ENCODE measurements at places on chromosomes 2 and 18.

- no peak for DNase-seq
Observed at GRCh38 chr2:110720547-110720946, 11.8 kb upstream of the ACOXL start.

DNA sequence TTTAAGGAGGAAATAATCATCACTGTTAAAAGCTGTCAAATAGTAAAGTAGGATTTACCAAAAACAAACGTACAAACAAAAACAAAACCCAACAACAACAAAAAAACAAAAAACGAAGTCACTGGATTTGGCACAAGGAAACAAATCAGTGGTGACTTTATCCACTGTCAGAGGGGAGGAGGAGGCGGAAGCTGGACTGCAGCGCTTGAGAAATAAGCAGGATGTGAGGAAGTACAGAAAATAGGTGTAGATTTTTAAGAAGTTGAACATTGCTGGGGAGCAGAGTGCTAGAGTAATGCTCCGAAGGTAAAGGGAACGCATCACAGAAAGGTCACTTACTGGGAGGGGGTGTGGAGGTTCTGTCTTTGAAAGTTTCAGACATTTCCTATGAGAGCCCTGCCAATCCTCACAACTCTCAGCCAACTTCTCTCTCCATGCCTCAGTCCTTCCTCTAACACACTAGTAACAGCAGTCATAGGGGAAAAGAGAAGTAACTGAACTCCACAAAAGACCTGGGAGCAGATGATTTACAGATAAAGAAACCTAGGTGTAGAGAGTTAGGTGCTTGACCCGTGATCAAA lies 220.2 kb upstream of the SMAD7 start:
- no peak for DNase-seq

- DNase-seq = peak; percentile 19
Observed at GRCh38 chr18:54119524-54120019, 104.9 kb downstream of the MBD2 start.

- no peak for DNase-seq
Observed at GRCh38 chr18:59279193-59279592, 5.9 kb upstream of the RAX start.

GRCh38 chr2:19979932-19980331 lies 10.0 kb downstream of the WDR35 start:
- no peak for DNase-seq

DNA sequence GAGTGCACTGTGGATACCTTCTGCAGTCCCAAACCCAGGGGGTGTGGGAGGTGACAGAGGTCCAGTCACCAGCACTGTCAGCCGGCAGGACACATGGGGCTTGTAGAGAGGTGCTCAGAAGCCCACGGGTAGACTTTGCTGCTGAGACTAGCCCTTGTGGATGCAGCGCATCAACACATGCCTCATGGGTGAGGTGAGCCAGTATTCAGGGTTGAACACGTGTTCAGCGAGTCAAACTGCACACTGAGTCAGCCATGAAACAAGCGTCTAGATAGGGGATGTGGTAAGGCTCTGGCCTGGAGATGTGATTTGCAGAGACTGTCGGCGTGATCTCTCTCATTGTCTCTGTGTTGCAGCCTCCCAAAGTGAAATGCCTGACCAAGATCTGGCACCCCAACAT lies 35.8 kb upstream of the SCLY start:
- no peak for DNase-seq

DNA sequence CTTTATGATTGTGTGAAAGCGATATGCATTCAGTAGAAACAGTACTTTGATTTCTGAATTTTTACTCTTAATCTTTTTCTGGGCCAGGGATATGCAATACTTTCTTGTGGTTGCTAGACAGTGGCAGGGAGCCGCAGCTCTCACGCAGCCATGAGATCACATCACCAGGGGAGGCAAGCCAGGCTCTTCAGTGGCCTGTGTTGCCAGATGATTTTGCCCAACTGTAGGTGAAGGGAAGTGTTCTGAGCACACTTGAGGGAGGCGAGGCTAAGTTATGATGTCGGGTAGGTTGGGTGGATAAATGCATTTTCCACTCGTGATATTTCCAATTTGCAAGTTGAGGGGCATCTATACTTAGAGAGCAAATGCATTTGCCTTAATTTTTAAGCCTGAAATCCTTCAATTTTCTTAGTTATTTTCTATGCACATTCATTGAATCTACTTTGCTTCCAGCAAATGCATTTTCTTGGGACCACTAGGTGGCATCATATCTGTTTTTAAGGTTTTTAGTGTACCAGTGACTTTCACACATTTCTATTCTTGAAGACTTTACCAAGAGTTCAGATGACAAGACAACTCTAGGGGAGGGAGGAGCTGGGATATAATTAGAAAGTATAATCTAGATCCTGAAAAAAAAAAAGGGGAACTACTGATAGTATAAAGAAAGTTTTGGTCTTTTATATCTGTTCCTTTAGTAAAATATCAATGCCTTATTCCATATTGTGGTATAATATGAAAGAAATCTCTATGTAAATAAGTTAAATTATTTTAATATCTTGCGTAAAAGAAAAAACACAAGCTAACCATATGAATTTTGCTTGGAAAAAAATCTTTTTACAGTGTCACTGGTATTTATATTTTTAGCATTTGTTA lies 643.3 kb downstream of the SOCS6 start:
- DNase-seq = peak; percentile 1

DNA sequence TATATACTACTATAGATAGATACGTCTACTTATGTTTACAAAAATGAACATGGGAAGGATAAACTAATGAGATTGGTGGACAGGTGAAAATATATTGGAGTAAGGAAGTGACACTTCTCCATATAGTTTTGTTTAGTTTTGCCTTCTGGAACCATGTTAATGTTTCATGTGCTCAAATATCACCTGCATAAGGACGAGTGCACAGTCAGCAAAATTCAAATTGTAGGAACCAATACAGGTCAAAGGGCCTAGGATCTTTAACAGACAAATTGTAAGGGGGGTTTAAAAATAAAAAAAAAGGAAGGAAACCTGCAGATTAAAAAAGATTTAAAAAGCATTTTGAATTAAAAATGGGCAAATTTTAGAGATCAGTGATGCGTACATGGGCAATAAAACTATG lies 104.6 kb downstream of the CCBE1 start:
- no peak for DNase-seq

GRCh38 chr2:10914272-10914693 lies 2.5 kb downstream of the KCNF1 start:
- no peak for DNase-seq

DNA sequence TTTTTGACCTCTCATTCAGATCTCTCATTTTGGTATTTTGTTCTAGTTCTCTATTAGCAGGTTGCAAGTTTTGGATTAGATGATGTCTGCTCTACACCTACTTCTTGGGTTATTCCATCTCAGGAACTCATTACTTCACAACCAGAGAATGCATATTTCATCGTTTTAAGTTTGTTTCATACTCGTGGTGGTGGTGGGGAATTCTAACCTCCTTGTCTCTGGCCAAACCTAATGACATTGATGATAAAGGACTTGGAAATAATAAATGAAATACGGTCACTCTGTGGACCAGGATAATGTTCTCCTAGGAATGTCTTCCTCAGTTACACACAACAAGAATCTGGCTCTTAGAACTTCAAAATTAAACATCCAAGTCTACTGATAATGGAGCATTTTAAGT lies 115.2 kb downstream of the CDC42EP3 start:
- no peak for DNase-seq

DNA sequence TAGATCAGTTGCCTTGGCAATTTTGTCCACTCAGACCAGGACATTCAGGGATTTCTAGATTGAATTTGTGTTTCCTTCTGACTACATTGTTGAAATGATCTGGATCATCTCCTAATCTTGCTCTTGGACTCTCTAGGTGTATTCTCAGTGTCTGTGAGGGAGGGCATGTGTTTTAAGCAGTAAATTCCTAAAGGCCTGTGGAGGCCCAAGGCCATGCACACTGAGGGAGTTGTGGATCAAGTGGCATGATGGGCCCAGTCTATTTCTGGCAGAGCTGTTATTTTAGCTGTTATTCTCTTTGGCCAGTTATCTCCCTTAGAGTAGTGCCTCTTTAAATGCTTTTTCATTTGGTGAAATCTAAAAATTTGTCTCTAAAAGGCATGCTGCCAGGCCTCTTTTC lies 144.9 kb downstream of the RPIA start:
- DNase-seq = no peak

DNA sequence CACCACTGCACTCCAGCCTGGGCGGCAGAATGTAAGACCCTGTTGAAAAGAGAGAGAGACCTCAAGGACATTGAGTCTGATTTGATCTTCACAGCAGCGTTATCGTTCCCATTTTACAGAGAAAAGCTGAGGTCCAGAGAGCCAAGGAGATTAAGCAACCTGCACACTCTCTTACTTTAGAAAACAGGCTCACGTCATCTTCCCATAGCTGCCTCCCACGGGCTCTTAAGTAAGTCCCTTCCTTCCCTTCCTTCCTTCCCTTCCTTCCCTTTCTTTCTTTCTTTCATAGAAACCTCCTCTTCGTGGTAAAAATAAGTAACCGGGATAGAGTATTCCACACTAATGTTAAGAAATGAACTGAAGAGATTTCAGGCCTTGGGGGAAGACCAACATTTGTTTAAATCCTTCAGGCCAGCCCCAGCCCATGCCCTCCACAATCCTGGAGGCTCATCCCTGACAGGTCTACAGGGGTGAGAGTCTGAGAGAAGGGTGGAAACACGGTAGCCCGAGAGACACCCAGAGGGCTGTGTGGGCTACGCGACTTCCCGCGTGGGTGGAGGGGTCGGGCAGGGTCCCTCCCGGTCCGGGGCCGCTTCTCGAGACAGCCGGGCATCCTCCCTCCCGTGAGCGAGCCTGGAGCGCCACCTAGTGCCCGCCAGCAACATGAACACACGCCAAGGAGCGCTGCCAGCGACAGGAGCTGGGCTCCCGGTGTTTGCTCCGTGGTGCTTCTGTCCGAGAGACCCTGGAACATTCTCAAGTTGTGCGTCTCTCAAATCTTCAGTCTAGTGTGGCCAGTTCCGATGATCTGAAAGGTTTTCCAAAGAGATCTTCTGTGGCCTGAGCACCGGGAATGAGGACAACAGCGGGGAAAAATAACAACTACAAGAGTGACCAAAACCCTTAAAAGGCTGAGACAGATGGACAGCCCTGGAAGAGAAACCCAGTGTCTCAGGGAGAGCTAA lies 160.3 kb downstream of the INO80D start:
- no peak for DNase-seq

- DNase-seq = no peak
Observed at GRCh38 chr18:11021477-11021876, 127.9 kb downstream of the PIEZO2 start.

GRCh38 chr2:86064006-86064405 lies 41.7 kb downstream of the POLR1A start:
- no peak for DNase-seq

Data from amniotic stem cell (primary cell).